ENCODE measurements at places on chromosomes 7 and 10. TPM values are rescaled to one million over a fixed set of nuclear protein-coding genes. Genes with fewer than 3 reads are reported as not detected.

Gene UPP1
- 5.5 TPM for total RNA-seq

Gene CCL26
- not detected for total RNA-seq

Gene ATP6V0A4
- 0.24 TPM for total RNA-seq

Gene SEMA4G
- total RNA-seq: 46.2 TPM

Gene DGKI
- not detected for total RNA-seq

Gene PRKAR2B
- total RNA-seq: not detected

Gene TRIM50
- total RNA-seq: 21.1 TPM

Gene SPACDR
- total RNA-seq: not detected

Gene LBX1
- not detected for total RNA-seq

Gene NPSR1
- not detected for total RNA-seq

Gene MEOX2
- not detected for total RNA-seq

Gene ST8SIA6
- total RNA-seq: not detected

Gene MSMB
- total RNA-seq: not detected

Gene NXPH1
- total RNA-seq: not detected

Gene H2BK1
- not detected for total RNA-seq

Gene ZDHHC4
- 65.4 TPM for total RNA-seq

GRCh38 chr7:39414224-39415035, 151.8 kb upstream of the YAE1 start:
- DNase-seq: peak; percentile 15
- H3K4me1 ChIP-seq: peaks cover 12% of the 10 kb centered on the region
- H3K27ac ChIP-seq: no peak overlapping the region
- no peaks in the 10 kb centered on the region for H3K36me3 ChIP-seq
- no peaks in the 10 kb centered on the region for H3K27me3 ChIP-seq
- peak overlapping the region; percentile 65 for H3K4me3 ChIP-seq

GRCh38 chr7:13910805-13911551, 78.5 kb downstream of the ETV1 start:
- no peaks in the 10 kb centered on the region for H3K36me3 ChIP-seq
- DNase-seq: no peak
- H3K27me3 ChIP-seq: no peaks in the 10 kb centered on the region
- no peak overlapping the region for H3K4me3 ChIP-seq

DNA sequence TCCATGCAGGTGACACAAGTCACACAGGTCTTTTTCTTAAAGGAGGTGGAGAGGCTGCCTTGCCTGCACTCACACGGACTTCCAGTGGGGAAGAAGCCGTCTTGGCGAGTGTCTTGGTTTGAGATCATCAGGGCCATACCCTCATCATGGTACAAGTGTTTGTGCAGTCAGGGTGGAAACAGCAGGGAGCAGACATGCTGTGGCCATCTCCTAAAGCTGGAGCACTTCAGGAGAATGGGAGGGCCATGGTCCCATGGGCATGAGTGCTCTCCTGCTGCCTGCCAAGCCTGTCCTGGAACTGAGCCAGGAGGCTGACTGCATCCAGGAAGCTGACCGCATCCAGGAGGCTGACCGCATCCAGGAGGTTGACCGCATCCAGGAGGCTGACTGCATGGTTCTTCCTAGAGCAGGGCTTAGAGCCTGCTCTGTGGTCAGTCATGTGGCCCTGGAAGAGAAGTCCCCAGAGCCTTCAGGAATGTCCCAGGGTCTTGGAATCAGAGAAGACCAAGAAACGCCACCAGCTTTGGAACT, 98.4 kb downstream of the ADARB2 start:
- H3K27ac ChIP-seq: no peak overlapping the region
- no peak overlapping the region for H3K4me3 ChIP-seq
- H3K36me3 ChIP-seq: no peaks in the 10 kb centered on the region
- peaks cover 15% of the 10 kb centered on the region for H3K27me3 ChIP-seq

DNA sequence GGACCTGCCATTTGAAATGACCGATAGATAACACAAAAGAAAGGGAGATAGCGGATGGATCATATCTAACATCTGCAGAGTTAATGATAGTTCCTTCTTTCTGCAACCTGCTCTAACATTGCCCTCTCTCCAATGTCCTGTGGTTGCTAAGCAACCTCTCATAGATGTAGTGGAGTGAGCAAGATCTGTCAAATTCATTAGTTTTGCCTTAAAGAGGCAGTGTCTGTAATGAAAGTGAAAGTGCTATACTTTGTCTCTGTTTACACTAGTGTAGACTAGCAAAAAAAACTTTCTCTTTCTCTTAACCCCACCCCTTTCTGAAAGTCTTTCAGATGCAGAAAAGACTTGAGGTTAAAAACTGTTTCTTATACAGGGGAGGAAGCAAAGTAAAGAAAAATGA, 1196.9 kb downstream of the SORCS3 start:
- no peaks in the 10 kb centered on the region for H3K36me3 ChIP-seq
- H3K4me1 ChIP-seq: no peaks in the 10 kb centered on the region
- no peaks in the 10 kb centered on the region for H3K27me3 ChIP-seq
- peak overlapping the region; percentile 54 for H3K4me3 ChIP-seq
- peak; percentile 6 for DNase-seq

DNA sequence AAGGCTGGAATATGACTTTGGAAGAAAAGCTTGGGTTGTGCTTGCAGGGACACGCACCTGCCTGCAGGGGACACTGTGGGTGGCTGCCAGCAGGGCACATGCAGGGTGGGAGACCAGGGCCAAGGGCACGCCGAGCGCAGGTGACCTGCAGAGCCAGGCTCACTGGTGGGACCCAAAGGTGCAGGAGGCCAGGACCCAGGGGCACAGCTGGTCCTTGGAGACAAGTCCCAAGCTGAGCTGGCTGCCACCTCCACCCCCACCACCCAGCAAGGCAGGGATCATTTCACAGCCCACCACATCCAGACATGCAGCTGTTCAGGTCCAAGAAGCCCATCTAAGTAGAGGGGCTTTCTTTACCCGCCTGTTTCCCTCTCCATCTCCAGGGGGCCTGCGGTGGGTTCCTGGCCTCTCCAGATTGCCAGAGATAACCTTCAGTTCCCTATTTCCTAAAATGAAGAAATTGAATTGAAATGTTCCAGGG, 13.8 kb upstream of the CLIP2 start:
- H3K27me3 ChIP-seq: no peaks in the 10 kb centered on the region
- no peak overlapping the region for H3K4me3 ChIP-seq

DNA sequence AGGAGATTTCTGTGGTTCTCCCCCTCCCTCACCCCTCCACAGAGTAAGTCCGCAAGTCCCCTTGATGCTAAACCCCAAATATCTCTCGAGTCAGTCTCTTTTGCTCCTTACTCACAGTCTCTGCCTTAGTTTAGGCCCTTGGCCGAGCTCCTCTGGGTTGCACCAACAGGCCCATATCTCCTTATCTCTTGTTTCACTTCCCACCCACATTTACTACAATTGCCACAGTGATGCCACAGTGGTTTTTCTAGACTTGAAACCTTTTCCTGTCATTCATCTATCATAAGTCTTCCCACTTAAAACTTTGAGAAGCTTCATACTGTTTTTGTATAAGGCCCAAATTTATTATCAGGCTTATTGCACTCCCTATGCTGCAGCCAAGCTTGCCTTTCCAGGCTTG, 23.4 kb upstream of the NME8 start:
- H3K36me3 ChIP-seq: no peaks in the 10 kb centered on the region
- DNase-seq: no peak
- no peak overlapping the region for H3K27ac ChIP-seq

DNA sequence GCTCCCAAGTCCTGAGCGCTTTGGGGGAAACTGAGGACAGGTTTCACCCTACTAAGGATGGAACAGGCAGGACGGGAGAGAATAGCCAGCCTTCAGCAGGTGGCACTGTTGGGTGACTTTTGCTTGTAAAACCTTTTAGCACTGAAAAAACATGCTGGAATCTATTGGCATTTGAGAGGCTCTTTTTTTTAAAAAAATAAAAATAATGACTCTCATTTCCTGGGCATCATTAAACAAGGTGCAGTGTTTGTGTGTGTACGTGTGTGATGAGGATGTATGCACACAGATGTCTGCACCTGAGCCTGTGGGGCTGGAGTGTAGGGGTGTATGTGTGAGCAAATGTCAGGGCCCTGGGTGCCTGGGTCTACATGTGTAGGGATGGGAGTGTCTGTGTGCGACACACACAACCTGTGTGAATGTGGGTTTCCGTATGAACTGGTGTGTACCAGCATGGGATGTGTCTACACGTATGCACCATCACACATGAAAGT, 177.9 kb downstream of the RPS24 start:
- H3K27me3 ChIP-seq: peaks cover 17% of the 10 kb centered on the region
- no peaks in the 10 kb centered on the region for H3K36me3 ChIP-seq
- H3K4me1 ChIP-seq: no peaks in the 10 kb centered on the region
- DNase-seq: peak; percentile 16

DNA sequence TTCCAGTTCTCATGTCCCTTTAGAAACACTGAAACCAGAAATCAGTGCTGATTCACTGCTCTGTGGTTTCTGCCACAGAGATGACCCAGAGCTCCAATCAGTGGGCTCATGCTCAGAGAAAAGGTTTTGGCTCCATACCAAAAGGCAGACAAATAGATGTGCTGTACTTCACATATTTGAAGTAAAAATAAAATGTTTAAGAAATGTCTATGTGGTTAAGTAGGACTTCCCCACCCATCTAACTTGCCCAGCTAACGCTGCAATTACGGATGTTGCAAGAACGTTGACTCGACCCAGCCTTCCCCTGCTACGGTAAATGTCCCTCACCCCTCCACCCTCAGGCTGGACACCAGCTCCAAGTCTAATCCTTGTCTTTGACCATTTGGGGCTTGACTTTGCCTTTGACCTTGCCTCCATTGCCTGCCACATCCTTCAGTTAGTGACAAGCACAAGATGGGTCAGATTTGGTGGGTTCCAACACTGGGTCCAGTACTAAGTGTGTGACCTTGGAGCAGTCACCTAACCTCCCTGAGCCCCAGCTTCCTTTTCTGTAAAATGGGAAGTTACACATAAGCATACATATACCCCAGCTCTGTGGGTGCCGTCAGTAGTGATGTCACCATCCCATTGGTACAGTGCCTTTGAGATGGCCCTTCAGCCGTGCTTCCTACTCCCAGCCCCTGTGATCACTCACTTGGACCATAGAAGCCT, 95.8 kb downstream of the CHST15 start:
- no peak overlapping the region for H3K27ac ChIP-seq
- no peaks in the 10 kb centered on the region for H3K36me3 ChIP-seq
- H3K4me3 ChIP-seq: no peak overlapping the region

GRCh38 chr7:130180571-130181262, 24.5 kb downstream of the TMEM209 start:
- no peaks in the 10 kb centered on the region for H3K27me3 ChIP-seq
- no peak overlapping the region for H3K4me3 ChIP-seq
- H3K36me3 ChIP-seq: peaks cover 57% of the 10 kb centered on the region
- no peak overlapping the region for H3K27ac ChIP-seq

GRCh38 chr7:18508443-18509427, 13.2 kb downstream of the HDAC9 start:
- no peak overlapping the region for H3K4me3 ChIP-seq
- no peaks in the 10 kb centered on the region for H3K4me1 ChIP-seq
- no peak overlapping the region for H3K27ac ChIP-seq
- no peaks in the 10 kb centered on the region for H3K36me3 ChIP-seq

DNA sequence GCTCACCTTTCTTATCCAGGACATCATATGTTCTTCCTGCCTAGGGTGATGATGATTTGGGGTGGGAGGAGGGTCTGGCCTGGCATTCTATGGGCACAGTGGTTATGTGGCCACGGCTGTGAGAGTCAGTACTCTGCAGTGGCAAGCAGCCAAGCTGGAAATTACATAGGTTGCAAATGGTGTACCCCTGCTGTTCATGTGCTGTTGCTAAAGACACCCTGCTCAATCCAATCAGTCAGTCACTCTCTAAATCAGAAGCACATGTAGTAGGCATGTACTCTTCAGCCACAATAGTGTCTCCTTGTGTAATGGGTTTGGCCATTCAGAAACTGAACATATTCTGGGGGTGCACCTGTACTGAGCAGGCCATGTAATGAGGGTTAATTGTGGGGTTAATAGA, 449.1 kb upstream of the ANKRD30A start:
- no peaks in the 10 kb centered on the region for H3K27me3 ChIP-seq
- no peak overlapping the region for H3K27ac ChIP-seq
- no peaks in the 10 kb centered on the region for H3K36me3 ChIP-seq
- H3K4me1 ChIP-seq: no peaks in the 10 kb centered on the region
- H3K4me3 ChIP-seq: no peak overlapping the region
- DNase-seq: no peak

- DNase-seq: no peak
- H3K4me1 ChIP-seq: no peaks in the 10 kb centered on the region
- no peaks in the 10 kb centered on the region for H3K27me3 ChIP-seq
- no peaks in the 10 kb centered on the region for H3K36me3 ChIP-seq
- no peak overlapping the region for H3K4me3 ChIP-seq
- H3K27ac ChIP-seq: no peak overlapping the region
Observed at GRCh38 chr10:67723601-67724000, 27.6 kb upstream of the CTNNA3 start.

DNA sequence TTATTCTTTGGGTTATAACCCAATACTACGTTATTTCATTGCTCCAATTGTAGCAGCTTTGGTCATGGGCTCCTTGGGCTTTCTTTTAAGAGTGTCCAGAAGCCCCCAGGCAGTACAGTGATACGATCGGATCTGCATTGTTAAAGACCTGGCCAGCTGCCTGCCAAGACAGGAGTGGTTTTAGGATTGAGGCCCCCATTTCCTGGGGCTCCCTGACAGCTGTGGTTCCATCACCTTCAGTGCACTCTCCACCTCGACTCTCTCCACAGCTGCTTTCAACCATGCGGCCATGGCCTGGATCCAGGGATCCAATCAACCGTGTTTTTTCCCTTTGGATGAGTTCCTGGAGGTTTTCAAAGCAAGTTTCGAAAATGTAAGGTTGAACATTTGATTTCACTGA, 123.4 kb upstream of the BTBD16 start:
- peaks cover 22% of the 10 kb centered on the region for H3K36me3 ChIP-seq
- no peaks in the 10 kb centered on the region for H3K27me3 ChIP-seq
- H3K27ac ChIP-seq: no peak overlapping the region

- no peaks in the 10 kb centered on the region for H3K27me3 ChIP-seq
- H3K27ac ChIP-seq: no peak overlapping the region
- H3K4me1 ChIP-seq: no peaks in the 10 kb centered on the region
- no peak overlapping the region for H3K4me3 ChIP-seq
Observed at GRCh38 chr7:64775289-64775688, 18.9 kb upstream of the ZNF138 start.

- no peaks in the 10 kb centered on the region for H3K36me3 ChIP-seq
- H3K27me3 ChIP-seq: peaks cover 15% of the 10 kb centered on the region
- no peak overlapping the region for H3K27ac ChIP-seq
Observed at GRCh38 chr10:46217752-46218453, 68.9 kb upstream of the ANTXRL start.

GRCh38 chr10:124645467-124646095, 98.6 kb downstream of the FAM53B start:
- no peak for DNase-seq
- H3K4me3 ChIP-seq: no peak overlapping the region
- peaks cover 28% of the 10 kb centered on the region for H3K4me1 ChIP-seq
- H3K27me3 ChIP-seq: no peaks in the 10 kb centered on the region
- H3K27ac ChIP-seq: no peak overlapping the region

DNA sequence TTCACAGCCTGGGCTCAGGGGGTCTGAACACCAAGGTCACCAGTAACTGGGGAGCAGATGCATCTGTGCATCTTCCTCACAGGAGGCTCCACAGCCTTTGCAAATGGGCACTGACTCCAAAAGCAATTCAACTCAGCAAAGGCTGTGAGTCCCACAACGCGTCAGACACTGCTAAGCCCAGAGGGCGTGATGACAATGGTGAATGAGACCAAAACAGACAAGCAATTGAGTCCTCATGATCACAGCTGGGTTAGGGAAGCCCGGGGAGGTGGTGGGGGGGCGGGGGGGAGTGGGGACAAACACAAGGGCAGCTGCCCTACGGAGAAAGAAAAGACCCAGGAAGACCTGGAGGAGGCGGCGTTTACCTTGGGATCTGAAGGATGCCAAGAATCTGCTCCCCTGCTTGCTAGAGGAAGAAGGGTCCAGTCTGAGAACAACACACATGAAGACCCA, 61.6 kb upstream of the RNF32 start:
- DNase-seq: no peak
- H3K4me3 ChIP-seq: no peak overlapping the region
- H3K4me1 ChIP-seq: peaks cover 27% of the 10 kb centered on the region
- H3K36me3 ChIP-seq: no peaks in the 10 kb centered on the region
- H3K27ac ChIP-seq: no peak overlapping the region
- H3K27me3 ChIP-seq: no peaks in the 10 kb centered on the region
